Mammary microvascular endothelial cell (primary cell): ENCODE measurements at places on chromosomes 3 and 15. TPM values are rescaled to one million over a fixed set of nuclear protein-coding genes. Genes with fewer than 3 reads are reported as not detected.

PLS1 gene
- total RNA-seq = 0.13 and 1.2 TPM in 2 replicates

KBTBD13 gene
- total RNA-seq = not detected in 2 replicates

MORC1 gene
- not detected in 2 replicates for total RNA-seq

GOLGA6L10 gene
- total RNA-seq = 0.05 and 0.13 TPM in 2 replicates

KCNAB1 gene
- 0.20 and 0.53 TPM in 2 replicates for total RNA-seq

SLC51B gene
- not detected in 2 replicates for total RNA-seq
